ENCODE measurements at places on chromosomes 3 and 15.
A peak's percentile ranks its signal among the peaks of the same experiment; 100 is the strongest.

GRCh38 chr3:149783576-149783975, 8.8 kb downstream of the ANKUB1 start:
- DNase-seq, result peak; percentile 84

GRCh38 chr3:120420928-120421551, 29.8 kb downstream of the FSTL1 start:
- DNase-seq, result no peak

DNA sequence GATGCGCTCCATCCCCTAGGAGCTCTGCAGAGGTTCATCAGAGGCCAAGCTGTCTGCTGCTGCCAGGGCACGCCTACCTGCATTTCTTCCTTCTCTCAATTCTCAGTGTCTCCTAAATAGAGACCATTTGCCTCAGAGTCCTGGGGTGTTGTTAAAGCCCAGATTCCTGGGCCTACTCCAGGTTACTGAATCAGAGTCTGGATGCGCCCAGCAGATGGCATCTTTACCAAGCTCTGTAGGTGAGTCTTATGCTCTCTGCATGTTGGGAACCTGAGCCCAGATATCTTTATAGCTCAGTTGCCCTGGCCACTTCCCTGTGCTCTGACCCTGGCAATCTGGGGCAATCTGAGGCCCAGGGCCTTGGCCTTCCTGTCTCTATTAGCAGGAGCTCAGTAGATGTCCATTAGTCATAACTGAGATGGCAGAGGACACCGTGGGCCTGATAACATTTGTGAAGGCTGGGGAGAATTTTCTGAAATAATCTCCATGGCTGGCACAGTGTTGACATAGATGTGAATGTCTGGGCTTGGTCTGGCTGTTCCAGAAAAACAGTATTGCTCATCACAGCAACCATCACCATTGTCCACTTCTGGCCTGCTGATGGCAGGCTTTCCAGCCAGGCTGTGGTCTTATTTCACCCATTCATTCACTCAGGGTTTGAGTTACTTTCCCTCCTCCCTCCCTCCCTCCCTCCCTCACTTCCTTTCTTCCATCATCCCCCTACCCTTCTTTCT, 13.3 kb upstream of the RBP1 start:
- DNase-seq, result no peak

- DNase-seq, result no peak
Observed at GRCh38 chr15:39508536-39508935, 72.3 kb upstream of the THBS1 start.

DNA sequence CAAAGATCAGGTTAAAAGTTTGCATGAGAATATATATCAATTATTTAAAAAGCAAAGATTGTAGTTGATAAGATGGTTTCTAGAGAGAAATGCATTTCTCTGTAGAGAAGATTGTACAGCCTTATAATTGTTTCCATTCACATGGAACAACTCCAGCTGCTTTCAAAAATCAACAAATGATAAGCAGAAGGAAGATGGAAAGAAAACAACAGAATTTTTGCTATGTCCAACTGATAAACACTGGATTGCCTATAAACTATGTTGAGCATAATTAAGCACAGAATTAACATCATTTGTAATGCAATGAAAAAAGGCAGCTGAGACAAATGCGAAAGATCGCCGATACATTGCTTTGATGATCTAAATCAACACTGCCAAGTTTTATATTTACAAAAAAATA, 89.0 kb downstream of the C3orf85 start:
- no peak for DNase-seq

GRCh38 chr3:54966979-54967378, 39.1 kb upstream of the LRTM1 start:
- no peak for DNase-seq

- no peak for DNase-seq
Observed at GRCh38 chr15:68972201-68973065, 42.1 kb upstream of the NOX5 start.

- no peak for DNase-seq
Observed at GRCh38 chr3:4711680-4711992, 218.5 kb downstream of the ITPR1 start.

DNA sequence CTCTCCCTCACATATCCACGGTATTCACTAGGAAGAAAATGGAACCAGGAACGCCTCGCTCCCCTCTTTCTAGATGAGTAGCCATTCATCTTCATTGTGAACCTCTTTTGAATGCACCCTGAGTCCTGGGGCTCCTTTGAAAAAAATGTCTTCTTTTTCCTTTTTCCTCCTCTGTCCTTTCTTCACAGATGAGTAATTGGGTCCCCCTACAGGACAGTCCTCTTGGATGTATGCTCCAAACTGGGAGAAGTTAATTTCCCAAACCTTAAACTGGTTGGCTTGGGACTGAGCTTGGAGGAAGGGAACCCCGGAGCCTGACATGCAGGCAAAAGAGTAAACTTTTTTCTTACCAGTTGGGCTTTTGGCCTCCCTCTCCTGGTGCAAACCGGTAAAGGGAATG, 108.8 kb downstream of the DPH6 start:
- DNase-seq, result no peak

All from KBM-7 (cell line).